ENCODE measurements at places on chromosomes 11 and 22.
A peak's percentile ranks its signal among the peaks of the same experiment; 100 is the strongest.

DNA sequence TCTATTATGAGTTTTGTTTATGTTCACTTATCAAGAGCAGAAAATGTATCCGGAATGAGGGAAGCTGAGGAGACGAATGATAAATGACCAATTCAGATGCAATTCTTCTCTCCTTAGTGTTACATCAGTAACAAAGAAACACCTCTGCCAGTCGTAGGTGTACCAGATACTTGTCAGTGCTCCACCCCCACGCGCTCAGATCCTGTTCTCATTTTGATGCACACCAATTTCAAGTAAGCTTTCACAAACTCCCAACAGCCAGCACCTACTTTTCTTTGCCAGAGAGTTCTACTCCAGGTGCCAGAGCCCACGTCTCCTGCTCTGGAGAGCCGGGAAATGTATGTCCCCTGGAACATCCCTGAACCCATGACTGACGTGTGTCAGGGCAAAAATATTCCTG is 43.7 kb downstream of the OR8B12 start:
- no peak for DNase-seq

GRCh38 chr11:64768300-64768694 is 8.5 kb upstream of the PYGM start:
- no peak for DNase-seq

- peak; percentile 10 for DNase-seq
These were observed 85.9 kb downstream of the SBF2 start for GRCh38 chr11:10208131-10208575.

DNA sequence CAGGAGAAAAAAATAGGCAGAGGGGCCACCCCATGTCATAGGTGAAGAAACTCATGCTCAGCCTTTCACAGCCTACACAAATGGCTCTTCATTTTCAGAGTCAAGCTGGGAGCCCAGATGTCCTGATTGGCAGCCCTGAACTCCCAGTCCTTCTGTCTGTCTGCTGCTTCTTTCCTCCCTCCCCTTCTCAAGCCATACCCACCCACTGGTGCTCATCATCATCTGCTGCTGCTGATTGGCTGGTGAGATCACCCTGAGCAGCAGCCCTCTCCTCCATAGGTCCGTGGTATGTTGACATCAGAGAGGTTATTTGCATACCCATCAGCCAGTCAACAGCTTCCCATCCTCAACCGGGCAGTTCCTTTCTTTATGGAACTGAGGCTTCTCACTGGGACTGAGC is 46.1 kb upstream of the PRDM11 start:
- peak; percentile 67 for DNase-seq

DNA sequence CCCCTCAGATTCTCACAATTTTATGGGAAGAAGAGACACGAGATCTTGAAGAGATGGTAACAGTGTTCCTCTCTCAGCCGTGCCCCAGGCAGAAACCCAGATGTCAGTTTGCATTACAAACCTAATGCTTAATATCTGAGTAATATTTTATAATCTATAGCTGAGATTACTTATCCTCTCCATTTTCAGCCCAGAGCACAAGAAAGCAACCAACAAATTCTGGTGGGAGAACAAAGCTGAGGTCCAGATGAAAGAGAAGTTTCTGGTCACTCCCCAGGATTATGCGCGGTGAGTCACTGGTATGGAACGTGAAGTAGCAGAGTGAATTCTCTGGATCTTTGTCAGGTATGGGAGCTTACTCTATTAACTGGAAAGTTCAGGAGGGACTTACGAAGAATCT is 884 bp downstream of the CENATAC start:
- DNase-seq: no peak

GRCh38 chr11:65496304-65497140 is 2.3 kb upstream of the MALAT1 start:
- peak; percentile 18 for DNase-seq

DNA sequence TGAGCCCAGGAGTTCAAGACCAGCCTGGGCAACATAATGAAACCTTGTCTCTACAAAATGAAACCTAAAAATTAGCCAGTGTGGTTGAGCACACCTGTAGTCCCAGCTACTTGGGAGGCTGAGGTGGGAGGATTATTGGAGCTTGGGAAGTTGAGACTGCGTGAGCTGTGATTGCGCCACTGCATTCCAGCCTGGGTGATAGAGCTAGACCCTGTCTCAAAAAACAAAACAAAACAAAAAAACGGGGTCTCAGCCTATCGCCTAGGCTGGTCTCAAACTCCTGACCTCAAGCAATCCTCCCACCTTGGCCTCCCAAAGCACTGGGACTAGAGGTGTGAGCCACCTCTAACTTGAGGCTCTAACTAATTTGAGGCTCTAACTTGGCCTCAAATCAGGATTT is 13.6 kb downstream of the PPIL2 start:
- DNase-seq: no peak

- DNase-seq: no peak
These were observed 102.3 kb downstream of the TP53I11 start for GRCh38 chr11:44848203-44848962.

- DNase-seq: no peak
These were observed 56.0 kb downstream of the COPB1 start for GRCh38 chr11:14443638-14444037.

DNA sequence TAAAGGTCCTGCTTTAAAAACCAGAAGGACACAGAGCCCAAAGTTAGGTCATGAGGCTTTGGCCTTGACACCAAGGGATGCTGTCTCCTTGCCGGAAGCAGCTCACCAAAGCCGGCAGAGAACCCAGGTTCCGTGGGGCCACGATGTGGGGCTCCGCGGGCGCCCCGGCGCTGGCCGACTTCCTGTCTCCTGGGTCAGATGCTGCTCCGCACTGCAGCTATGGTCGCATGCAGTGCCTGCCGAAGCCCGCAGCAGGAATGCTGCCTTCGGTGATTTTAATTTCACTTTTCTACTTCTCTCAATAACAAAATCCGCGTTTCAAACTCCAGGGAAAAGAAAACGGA is 454 bp upstream of the OTUB1 start:
- peak; percentile 48 for DNase-seq

GRCh38 chr11:313787-314553 is at the start of gene IFITM1:
Gene IFITM1 (plus strand): TSS chr11:314040. CDS start chr11:314171, 131 bp downstream.
- DNase-seq: no peak

DNA sequence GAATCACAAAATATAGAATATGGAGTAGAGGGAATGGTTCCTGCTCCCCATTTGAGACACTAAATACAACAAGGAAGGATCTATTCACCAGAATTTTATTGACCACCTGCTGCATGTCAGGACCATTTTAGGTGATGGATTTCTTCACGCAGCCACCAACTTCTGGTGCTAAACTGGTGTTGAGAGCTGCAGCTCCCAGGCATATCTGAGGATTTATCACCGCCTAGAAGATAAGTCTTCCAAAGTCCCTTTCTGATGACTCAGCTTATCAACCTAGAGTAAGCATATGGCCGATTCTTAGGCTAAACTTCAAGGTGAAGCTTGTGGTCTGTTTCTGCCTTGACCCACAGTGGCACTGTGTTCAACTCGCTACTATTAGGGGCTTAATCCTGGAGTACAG is 6.7 kb downstream of the DDI1 start:
- no peak for DNase-seq

- DNase-seq: peak; percentile 18
These were observed 217.4 kb downstream of the SBF2 start for GRCh38 chr11:10076458-10077141.

DNA sequence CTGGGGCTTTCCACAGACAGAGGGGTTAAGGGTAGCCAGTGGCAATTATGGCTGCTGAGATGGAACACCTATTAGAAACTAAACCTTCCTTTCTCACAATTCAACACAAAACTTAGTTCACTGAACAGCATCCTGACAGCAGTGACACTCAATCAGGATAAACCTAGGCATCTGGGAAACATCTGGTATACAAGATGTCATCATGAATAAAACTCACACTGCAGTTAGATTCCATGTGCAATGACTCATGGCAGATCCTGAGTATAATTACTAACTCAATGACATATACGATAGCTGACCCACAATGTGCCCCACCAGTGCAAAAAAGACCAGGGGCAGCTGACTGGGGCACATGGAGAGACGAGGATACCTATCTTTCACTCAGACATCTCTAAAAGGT is 17.7 kb downstream of the RBFOX2 start:
- no peak for DNase-seq

DNA sequence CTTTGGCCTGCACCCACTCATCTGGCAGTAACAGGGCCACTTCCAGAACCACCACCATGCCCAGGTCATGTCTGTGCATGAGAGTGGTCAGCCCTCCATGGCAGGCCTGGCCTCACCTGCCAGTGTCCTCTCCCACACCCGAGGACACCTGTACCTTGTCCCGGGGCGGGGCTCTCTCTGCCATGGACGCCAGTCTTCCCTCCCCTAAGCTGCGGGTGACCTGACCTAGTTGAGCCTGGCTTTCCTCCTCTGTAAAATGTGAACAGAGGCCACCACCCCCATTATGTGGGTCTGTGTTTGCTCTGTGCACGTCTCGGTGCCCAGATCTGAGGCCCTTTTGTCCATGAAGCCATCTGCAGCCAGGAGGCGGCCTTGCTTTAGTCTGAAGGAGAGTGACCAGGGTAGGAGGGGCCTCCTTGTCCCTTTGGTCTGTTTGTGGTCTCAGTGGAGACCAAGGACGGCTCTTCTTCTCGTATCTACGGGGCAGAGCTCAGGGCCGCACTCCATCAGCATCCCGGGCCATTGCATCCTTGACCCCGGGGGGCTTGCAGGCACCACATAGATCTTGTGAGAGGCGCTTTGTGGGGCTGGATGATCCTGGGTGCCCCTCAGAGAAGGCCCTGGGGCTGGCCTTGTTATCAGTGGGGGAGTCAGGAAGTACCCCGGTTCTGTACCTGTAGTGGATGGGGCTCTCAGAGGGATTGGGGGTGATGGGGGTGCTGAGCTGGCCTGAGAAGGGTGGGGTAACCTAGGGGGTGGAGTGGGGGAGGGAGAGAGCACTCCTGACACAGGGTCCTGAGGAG is 121.6 kb downstream of the KCNQ1 start:
- no peak for DNase-seq

DNA sequence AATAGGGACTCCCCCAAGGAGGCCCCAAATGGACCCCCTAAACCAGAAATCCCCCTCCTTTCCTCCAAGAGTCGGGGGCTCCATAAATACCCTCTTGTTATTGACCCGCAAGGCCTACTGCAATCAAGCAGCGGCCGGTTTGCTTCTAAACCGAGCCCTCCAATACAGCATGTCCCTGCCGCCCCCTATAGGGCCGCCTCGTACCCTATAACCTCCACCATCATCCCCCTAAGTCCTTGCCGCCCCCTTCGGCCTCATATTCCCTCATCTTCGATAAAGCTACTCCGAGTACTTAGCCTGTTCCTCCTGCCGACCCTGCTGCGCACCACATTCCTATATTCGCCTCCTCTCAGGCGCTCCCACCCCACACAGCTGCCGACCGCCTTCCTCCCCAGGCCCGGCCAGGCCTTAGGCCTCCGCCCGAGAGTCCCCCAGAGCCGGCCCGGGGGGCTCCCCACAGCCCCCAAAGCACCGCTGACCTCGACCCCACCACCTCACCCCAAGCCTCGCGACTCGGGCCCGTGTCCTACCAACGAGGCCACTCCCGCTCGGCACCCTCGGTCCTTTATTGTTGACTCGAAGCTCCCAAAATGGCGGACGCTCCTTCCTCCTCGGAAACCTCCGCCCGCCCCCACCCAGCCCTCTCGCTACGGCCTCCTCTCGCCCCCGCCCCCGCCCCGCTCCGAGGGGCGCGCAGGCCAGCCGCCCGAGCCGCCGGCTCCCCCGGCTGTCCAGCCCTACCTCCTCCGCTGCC is 430 bp downstream of the DDX6 start:
- peak; percentile 42 for DNase-seq

DNA sequence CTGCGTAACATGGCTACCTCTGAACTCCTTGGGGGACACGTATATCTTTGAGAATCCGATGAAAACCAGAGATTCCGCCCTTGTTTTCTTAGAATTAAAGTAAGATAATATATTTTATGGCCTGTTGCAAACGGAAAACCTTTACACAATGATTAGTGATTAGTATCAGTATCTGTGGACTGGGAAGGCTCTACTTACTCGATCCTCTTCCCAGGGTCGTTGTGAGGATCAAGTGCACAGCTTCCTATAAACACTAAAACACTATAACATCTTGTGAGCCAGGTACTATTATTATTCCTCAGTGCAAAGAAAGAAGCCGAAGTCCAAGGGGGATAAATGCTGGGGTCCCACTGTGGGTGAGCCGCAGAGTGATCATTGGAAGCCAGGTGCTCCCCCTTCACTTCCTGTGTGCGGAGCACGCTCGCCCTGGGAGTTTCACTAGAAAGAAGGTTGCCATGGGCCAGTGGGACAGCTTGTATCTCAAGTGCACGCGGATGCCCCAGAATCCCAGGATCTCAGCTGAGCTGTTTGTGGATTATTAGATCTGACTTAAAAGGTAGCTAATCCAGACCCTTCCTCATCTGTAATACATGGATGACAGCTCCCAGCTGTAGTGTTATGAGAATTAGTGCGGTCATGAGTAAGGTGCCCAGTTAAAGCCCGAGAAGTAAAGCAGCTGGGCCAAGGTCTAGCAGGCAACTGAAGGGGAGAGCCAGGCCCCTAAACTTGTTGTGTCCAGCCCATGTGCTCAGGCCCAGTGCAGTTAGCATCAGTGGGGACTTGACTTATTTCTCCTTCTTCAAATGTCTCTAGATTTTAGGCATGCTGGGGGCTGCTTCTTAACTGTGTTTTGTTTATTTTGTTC is 839 bp downstream of the CBY1 start:
- no peak for DNase-seq

- peak; percentile 8 for DNase-seq
These were observed 497.2 kb downstream of the BUD13 start for GRCh38 chr11:116275635-116276034.

- DNase-seq: peak; percentile 78
These were observed at the start of gene MOV10L1 for GRCh38 chr22:50089682-50090411. Gene MOV10L1 (plus strand): TSS chr22:50090006. CDS start chr22:50090089, 83 bp downstream.

DNA sequence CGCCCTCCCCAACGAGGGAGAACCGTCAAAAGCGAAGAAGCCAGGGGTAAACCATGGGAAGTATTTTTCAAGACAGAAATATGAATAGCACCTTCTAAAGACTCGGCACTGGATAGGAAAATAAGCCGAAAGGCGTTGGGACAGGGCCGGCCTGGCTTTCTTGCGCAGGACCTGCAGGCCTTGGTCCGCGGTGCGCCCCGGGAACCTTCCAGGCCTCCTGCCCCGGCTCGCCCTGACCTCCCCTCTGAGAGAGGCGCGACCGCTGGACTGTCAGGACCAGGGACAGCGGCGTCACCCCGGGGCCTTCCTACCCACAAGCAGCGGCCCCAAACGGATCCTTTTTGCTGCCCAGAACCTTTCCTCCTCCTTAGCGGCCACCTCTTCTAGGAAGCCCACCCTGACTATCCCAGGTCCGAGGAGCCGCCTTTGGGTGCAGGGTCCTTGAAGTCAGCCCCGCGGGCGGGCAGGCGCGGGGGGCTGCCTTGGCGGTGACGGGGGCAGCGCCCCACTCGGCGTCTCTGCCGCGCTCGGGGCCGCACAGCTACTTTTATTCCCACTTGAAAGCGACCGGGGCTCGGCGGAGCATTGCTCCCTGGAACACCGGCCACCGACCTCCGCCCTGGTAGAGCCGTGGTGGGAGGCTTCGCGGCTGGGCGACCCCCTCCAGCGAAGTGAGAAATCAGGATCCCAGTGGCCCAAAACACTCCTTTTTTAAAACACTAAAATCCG is 650 bp upstream of the MAPK11 start:
- DNase-seq: peak; percentile 74
